ENCODE measurements at places on chromosomes 16 and 17.

- DNase-seq = no peak
These were observed 8.1 kb upstream of the ATP6V0C start for GRCh38 chr16:2505695-2506094.

GRCh38 chr17:55175788-55176427, 88.9 kb upstream of the HLF start:
- DNase-seq = no peak

GRCh38 chr16:55280587-55280986, 43.4 kb upstream of the IRX6 start:
- no peak for DNase-seq

- no peak for DNase-seq
These were observed at the start of gene C17orf114 for GRCh38 chr17:4802228-4802627. Gene C17orf114 (minus strand): TSS chr17:4802328.

GRCh38 chr17:49553676-49554335, 21.9 kb upstream of the NXPH3 start:
- DNase-seq = no peak

DNA sequence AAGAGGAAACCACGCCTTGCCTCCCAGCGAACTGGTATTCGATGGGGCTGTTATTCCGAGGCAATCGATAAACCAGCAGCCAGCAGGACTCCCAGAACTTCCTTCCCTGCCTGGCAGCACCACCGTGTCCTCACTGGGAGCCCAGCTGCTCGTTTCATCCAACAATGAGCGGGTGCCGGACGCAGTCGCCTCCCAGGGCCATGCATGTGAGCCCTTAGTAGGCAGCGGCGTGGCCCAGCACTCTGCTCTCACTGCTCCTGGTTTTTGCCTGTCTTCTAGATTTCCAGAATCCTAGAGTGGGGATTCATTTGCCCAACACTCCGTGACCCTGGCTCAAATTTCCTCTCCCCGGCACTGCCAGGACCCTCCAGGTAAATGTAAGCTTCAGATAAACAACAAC, 29.1 kb upstream of the RASD1 start:
- DNase-seq = no peak

GRCh38 chr17:51443646-51444045, 183.3 kb downstream of the UTP18 start:
- no peak for DNase-seq

DNA sequence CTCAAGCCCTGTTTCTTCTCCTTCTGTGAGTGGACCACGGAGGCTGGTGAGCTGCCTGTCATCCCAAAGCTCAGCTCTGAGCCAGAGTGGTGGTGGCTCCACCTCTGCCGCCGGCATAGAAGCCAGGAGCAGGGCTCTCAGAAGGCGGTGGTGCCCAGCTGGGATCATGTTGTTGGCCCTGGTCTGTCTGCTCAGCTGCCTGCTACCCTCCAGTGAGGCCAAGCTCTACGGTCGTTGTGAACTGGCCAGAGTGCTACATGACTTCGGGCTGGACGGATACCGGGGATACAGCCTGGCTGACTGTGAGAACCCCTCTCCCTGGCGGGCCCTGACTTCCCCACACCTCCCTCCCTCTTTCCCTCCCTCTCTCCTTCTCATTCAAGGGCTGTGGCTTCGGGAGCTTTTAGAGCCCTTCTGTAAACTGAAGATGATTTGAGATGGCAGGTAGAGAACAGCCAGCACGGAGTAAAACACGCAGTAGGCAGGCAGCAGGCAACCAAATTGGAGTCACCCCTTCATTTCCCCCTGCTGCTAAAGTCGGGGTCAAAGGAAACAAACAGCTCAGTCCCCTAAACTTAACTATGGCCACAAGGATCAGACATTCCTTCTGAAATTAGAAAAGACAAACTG, 3.9 kb downstream of the SPACA3 start:
- DNase-seq = no peak

DNA sequence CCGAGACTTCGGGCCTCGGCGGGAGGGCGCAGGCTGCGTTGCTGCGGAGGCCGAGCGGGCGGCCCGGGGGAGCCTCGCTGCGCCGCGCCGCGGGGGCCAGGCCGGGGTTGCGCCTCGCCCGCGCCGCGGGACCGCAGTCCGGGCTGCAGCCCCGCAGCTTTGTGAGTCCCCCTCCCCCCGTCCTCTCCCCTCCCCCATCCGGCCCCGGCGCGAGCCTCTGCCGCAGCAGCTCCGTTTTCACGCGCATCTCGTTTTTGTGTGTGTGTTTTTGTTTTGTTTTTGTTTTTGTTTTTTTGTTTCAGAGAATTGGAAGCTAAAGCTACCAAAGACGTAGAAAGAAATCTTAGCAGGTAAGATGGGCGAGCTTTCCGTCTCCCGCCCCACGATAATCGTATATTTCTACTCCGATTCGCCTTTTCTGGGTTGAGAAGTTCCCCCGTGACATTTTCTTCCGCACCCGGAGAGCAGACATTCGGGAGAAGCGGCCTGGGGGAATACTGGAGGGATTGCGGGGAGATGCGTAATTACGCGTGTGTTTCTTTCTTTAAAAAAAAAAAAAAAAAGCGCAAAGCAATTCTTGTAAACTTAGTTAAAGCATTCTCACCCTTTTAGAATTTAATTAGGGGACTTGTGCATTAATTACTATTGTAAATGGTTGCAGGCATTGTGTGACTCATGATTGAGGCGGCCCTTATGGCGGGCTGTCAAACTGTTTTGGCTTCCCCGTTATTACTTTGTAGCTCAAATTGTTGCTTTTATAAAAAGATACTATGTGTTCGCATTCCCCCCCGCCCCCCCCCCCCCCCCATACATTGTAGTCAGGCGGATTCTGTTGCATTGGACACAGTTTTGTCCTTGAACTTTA, 732 bp downstream of the TNRC6A start:
- no peak for DNase-seq

- DNase-seq = no peak
These were observed 16.5 kb upstream of the TMEM92 start for GRCh38 chr17:50257676-50258224.

DNA sequence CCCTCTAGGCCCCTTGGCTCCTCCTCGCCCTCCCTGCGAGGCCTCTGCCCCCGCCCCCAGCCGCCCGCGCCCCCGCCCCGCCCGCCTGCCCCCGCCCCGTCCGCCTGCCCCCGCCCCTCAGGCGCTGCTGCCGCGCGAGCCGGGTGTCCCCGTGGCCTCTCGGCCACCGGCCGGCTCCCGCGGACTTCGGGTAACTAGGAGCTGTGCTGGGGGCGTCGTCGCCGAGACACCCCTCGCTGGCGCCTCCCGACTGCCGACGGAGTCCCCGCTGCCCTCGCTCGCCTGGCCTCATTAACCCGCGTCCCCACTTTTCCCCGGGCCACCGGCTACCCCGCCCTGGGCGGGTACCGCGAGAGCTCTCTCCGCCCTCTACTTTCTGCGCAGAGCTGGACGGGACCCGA, at the start of gene TLCD1:
TSS of gene TLCD1 (minus strand) at position 8 of the 401 bp plus-strand sequence. CDS start 136 bp downstream, outside the sequence.
- peak; percentile 67 for DNase-seq

DNA sequence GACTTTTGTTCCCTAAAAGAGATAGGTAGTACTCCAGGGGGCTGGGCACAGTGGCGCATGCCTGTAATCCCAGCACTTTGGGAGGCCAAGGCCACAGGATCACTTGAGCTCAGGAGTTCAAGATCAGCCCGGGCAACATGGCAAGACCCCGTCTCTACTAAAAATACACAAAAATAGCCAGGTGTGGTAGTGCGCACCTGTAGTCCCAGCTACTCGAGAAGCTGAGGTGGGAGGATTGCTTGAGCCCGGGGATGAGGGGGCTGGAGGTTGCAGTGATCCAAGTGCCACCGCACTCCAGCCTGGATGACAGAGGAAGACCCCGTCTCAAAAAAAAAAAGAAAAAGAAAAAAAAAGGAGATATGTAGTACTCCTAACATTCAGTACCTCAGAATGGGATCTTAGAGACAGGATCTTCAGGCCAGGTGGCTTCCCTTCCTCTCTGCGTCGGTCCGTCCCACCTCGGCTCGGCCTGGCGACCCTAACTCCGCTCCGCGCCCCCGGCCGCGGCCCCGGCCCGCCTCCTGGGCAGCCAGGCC, 89.6 kb downstream of the CDC27 start:
- no peak for DNase-seq

DNA sequence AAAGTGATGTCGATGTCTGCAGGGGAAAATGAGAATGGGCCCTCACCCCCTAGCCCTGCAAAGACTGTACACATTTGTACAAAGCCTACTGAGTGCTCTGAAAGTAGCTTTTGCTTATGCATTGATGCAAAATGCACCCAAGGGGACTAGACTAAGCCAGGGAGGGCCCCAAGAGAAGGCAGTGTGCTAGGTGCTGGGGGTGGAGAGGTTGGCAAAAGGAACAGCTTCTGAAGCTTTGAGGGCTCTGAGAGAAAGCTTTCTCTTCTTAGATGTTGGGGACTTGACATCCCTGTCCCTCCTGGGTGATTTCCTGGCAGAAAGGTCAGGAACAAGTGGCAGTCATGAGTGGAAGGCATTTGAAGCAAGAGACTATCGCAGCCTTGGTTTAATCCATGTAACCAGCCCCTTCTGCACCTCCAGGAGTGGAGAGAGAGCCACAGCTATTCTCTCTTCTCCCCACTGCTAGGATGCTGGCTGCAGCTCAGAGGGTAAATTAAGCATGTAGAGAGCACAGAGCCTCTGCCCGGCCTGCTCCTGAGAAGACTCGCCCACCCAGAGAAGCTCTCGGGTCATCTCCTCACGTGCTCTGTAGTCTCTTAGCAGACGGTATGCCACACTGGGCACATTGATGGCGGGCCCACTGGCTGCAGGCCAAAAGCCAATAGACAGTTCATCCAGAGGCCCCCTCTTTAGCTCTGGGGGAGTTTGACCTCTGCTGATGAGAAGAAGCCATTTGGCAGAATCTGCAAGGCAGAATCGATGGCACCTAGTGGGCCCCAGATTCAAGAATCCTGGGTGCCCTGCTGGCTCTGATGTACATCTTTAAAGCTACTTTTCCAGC, 221.4 kb downstream of the MSI2 start:
- no peak for DNase-seq

GRCh38 chr17:81983639-81984373, 6.4 kb downstream of the ASPSCR1 start:
- no peak for DNase-seq

DNA sequence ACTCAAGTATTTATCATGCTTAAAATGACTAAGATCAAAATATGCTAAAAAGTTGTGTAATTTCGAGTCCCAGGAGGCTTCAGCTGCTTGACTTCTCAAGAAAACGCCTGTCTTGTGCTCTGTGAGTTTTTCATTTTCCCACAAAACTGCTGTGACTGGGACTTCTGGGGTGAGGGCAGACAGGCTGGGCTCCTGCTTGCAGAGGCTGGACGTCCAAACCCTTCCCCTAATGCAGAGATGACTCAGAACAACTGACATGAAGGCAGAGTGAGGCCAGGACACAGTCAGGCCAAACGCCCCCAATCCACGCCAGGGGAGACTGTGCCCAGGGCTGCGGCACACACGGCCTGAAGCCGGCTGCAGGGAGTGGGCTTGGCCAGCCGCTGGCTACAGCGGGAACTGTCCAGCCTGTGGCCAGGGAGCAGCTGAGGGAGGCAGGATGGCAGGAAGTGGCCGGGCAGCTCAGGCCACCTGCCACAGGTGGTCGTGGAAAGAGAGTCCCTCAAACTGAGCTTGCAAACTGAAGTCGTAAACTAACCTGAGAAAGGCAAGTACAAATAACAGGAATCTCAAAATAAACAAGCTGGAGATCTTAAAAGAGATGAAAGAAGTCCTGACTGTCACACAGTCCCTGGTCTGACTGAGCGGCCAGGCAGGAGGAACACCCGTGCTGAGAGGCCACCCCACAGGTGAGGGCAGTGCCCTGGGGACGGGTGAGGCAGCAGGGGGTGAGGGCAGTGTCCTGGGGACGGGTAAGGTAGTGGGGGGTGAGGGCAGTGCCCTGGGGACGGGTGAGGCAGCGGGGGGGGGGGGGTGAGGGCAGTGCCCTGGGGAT, 21.3 kb upstream of the HEXD start:
- DNase-seq = no peak

GRCh38 chr16:75566758-75567255, 628 bp downstream of the GABARAPL2 start:
- DNase-seq = no peak

DNA sequence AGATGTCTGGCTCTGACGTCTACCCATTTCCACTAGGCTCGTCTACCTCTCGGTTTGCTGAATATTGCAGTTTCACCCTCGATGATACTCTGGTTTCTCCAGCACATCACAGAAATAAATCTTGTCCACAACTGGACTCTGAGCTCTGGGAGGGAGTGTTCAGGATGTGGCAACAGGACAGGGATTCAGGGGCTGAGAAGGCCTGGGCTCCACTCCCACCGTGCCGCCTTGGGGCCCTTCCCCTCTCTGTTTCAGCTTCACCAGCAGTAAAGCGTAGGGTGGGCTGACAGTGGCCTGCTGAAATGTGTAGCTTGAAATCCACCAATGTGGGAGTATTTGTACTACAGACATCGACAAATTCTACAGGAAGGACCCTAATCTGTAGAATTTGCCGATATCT, 20.0 kb downstream of the TEKT1 start:
- DNase-seq = no peak

- DNase-seq = peak; percentile 36
These were observed 11.1 kb upstream of the ABR start for GRCh38 chr17:1190751-1191331.

GRCh38 chr17:19237389-19238166, 412 bp downstream of the EPN2 start:
- DNase-seq = no peak

GRCh38 chr17:20080513-20080912, 71.4 kb downstream of the SPECC1 start:
- DNase-seq = no peak

DNA sequence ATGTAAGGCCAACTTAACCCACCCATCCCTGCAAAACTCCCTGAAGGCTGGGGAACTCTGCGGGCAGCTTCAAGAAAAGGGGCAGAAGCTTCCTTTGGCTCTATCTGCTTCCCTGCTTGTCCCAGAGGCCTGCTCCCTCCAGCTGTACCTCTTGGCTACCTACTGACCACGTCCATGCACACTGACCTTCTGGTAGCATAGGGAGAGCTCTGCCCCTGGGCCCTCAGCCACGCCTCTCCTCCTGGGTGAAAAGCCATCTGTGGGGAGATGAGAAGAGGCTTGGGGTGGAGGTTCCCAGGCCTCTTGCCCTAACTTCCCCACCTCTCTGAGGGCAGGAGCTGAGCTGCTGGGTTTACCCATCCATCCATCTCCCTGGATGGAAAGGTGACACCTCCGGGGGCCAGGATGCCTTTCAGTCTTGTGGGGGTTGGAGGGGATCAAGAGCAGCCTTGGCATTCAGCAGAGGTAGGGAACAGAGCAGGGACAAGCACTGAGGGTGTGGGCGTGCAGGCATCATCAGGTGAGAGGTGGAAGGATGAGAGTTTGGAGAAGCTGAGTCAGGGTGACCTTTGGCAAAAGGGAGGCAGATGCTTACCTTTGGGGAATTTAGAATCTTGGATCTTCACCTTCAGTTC, 23.4 kb upstream of the MFSD6L start:
- DNase-seq = no peak

DNA sequence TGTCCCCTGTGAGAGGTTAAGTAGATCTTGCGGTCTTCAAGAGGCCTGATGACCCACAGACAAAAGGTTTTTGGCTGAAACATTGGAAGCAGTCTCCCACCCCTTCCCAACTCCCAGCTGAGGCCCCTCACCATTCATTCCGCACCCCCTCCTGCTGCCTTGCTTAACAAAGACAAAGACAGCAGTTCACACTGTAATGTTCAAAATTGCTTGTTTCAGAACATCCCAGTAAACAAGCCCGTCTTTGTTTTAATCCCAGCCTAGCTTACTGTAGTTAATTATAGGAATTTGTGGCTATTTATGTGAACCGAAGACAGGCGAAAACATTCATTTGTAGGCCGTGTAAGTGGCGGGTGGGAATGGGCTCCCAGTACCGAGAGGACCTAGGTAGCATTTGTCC, 55.7 kb downstream of the IRX5 start:
- no peak for DNase-seq

All from SW480 (cell line).